ENCODE measurements at places on chromosomes 5 and 9.

DNA sequence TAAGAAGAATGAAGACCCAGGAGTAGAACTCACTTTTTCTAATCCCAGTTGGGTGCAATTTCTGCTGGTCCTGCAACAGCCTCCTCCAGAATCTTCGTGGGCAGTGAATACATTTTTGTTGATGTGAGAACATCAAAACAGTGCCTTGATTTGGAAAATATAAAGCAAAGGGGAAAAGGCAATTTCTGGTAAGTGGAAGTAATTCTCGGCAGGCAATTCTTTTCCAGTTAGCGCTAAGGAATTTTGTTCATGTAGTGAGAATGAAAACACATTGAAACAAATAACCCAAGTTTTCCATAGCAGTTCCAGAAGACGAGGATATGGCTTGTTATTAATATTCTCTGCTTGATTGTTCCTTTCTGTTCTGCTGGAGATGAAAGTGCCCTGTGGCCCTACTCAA, 178.7 kb downstream of the SPATA31D1 start:
- DNase-seq: no peak

DNA sequence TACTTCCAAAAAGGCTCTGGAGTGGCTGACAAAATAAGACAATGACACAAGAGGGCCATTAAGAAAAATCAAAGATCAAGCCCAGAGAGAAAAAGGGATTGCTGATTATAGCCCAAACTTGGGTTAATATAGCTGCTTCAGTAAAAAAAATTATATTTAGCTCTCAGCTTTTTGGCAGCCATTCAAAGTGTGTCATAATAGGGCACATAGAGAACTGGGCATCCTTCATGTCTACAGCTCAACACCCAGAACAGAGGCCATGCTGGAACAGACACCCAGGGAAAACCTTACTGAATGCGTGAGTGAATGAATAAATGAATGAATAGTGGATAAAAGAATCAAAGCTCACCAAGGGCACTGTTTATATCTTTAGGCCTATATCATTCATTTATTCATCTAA, 110.1 kb downstream of the SLIT3 start:
- DNase-seq: no peak

- no peak for DNase-seq
These were observed 23.2 kb downstream of the LPCAT1 start for GRCh38 chr5:1500411-1501091.

DNA sequence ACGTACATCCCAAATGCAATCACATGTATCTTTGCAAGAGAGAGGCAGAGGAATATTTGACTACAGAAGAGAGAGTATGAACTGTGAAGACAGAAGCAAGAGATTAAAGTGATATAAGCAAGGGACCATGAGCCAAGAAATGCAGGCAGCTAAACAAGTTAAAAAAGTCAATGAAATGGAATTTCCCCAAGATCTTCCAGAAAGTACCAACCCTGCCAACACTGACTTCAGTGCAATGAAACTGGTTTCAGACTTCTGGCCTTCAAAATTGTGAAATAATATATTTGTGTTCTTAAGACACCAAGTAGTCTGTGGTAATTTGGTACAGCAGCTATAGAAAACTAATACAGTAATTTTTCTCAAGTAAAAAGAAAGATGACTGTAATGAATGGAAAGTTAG, 20.9 kb downstream of the FOXI1 start:
- DNase-seq: no peak

Data from occipital lobe (tissue), 3 donors.